NCI-H748 treated with DMSO at 0.1 percent for 48 hours (cell line): ENCODE measurements at places on chromosomes 16 and 17.

DNA sequence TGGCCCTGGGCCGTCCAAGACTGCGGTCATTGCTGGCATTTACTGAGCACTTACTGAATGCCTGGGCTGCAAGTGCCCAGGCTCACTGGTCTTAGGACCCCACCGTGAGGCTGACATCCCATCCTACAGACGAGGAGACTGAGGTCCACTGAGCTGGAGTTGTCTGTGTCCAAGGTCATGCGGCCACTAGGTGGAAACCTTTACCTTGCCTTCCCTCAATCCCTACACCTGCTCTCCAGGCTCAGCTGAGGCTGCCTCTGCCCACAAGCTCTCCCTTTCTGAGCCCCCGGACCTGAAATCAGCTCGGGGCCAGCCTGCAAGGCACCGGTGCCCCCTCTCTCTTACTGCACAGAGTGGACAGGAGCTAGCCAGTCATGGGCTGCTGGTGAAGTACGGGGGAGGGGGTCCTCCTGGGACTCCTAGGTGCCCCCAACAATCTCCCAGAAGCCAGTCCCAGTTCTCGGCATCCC lies 1.5 kb downstream of the CASKIN1 start:
- DNase-seq = peak; percentile 22

GRCh38 chr17:63621229-63621683 lies 961 bp upstream of the MAP3K3 start:
- DNase-seq = no peak

- no peak for DNase-seq
Observed at GRCh38 chr17:68459037-68459639, 1.8 kb upstream of the WIPI1 start.

- DNase-seq = no peak
Observed at GRCh38 chr17:44614862-44615261, 41.4 kb upstream of the MEIOC start.

GRCh38 chr17:74568106-74568873 lies 981 bp upstream of the CD300H start:
- no peak for DNase-seq

DNA sequence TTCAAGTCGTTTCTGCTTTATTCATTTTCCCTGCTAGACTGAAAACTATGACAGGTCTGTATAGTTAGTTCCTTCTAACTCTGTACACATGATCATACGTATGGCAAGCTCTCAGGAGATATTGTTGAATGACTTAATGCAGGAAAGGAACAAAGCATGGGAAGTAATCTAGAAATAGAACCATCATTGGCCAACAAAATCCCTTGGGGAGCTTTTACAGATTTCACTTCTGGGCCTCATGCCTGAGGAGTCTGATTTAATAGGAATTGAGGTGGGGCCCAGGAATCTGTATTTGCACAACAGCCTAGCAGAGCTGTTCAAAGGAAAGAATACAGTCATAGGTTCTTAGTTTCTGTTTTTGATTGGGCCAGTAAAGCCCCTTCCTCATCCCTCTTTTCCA lies 229.2 kb downstream of the MAP2K6 start:
- no peak for DNase-seq

DNA sequence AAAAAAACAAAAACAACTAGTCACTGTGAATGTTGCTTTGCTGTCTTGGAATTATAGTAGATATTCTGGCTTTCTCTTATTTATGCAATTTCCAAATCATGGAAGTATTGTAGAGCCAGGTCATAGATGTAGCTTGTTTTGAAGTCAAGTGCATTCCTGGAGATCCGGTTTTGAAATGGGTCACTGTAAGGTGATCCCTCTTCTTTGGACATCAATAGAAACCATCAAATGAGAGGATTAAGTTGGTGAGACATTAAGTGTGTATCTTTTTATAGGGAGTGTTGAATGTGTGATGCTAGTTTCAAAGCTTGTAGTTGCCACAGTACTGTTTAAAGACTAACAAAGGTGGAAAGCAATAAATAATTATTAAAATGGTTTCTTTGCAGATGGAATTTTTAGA lies 4.5 kb downstream of the PRKAR1A start:
- DNase-seq = no peak

DNA sequence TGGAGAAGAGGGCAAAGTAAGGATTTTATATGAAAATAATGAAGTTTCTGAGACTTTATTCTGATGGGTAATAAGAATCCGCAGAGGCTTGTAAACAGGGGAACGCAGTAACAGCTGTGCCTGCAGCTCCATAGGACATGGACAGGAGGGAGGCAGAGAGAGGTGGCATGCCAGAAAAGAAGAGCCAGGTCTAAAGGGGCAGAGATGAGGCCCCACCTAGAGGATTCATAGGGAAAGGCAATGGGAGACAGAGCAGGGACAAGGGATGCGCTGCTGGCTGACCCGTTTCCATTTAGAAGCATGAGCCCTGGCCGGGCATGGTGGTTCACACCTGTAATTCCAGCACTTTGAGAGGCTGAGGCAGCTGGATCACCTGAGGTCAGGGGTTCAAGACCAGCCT lies 340.3 kb upstream of the CDH5 start:
- peak; percentile 47 for DNase-seq

DNA sequence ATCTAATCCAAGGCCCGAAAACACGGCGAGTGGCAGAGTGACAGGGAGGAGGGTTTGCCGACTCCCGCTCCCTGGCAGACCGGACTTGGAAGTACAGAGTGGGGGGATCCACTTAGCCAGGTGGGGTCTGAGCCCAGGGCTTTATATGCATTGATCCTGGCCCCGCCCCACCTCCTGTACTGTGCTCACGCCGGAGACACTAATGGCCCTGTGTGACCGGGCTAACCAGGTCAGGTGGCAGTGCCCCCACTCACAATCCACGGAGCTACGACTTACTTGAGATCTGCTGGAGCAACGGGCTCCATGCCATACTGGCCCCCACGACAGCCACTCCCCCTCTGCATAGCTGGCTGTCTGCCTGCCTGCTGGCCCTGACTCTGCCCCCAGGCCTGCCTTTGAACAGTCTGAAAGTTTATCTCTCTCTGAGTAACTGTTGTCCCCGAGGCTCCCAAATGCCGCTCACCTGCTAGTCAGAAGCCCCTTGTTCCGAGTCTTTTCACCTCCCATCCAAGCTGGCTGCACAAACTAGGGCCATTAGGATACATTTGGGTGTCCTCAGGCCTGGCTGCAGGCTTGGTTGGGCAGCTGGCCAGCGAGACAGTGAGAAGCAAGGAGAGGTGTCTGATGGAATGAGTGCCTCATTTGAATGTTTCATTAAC lies 28.0 kb downstream of the CACNA1G start:
- DNase-seq = no peak

- DNase-seq = no peak
Observed at GRCh38 chr17:27571563-27572352, 59.2 kb upstream of the LGALS9 start.

GRCh38 chr17:34098699-34099098 lies 156.4 kb upstream of the CCL2 start:
- no peak for DNase-seq

DNA sequence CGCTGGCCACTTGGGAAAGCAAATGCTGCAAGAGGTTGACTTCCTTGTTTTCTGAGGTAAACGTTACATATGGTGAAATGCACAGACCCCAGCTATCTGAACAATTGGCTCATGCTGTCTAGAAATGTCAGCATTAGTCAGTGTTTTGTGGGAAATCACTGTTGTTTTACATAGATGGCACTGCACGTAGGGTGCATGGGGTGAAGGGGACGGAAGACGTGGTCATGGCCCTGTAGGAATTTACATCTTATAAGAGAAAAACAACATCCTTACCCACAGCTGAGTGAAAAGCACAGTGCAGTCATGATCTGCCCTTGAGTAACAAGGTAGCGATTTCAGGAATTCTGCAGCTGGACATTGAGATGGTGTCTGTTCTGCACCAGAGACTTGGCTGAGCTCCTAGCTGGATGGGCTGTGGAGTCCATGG lies 15.2 kb downstream of the RPTOR start:
- DNase-seq = no peak

GRCh38 chr17:50201276-50201854 lies at the start of gene COL1A1:
Gene COL1A1 (minus strand): TSS chr17:50201631. CDS start chr17:50201513, 118 bp downstream.
- DNase-seq = no peak

DNA sequence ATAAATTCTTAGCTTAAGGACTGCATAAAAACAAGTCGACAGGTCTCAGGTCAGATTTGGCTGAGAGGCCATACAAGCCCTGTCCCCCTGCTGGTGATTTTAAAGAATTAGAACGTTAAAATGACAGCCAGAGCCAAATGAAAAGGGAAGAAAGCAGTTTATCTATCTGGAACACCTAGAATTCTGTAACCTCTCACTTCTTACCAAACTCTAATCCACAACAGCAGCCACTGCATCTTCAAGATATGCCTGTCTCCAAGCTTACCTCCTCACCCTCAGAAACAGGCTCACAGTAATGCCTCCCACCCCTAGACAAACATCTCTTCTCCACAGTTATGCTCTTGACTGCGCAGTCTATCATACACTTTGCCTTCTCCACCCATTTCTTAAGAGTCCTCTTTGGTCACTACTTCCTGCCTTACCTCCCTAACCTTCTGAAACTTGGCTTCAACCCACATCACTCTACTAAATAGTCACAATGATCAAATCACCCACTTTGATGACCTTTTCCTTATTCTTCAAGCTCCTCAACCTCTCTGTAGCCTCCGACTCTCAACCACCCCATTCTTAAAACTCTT lies 14.2 kb downstream of the ANKFY1 start:
- no peak for DNase-seq

- no peak for DNase-seq
Observed at GRCh38 chr16:65012357-65012756, 109.5 kb downstream of the CDH11 start.

DNA sequence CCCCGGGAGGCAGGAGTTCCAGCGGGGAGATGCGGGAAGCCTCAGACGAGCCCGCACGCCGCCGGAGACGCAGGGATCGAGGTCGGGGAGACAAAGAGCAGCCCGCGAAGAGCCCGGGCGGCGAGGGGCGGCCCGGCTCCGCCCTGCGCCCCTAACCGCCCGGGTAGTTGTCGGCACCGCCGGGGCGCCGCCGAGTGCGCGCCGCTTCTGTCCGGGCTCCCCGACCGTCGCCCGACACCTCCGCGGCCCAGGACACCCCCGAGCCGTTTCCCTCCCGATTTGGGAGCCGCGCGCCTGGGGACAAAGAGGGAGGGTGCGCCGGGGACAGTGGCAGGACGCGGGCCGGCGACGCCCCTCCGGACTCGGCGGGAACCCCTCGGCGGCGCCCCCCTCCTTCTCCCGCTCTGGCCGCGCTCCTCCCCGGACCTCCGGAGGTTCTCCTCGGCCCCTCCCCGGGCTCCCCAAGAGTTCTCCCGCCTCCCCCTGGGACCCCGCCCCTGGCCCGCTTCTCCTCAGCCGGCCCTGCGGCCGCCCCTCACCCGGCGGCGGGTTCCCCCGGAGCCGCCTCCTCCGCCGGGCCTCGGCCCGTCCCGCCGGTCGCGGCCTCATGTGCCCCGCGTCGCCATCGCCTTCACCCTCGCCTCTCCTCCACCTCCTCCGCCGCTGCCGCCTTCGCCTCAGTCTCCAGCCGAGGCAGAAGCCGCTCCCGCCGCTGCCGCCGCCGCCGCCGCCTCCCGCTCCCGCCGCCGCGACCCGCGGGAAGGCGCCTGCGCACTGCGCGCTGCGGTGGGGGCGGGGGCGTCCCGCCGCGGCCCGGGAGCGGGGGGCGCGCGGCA lies at the start of gene GJC1:
TSS of gene GJC1 (minus strand) at position 765 of the 836 bp plus-strand sequence. CDS start 24,470 bp downstream, outside the sequence.
- peak; percentile 21 for DNase-seq

DNA sequence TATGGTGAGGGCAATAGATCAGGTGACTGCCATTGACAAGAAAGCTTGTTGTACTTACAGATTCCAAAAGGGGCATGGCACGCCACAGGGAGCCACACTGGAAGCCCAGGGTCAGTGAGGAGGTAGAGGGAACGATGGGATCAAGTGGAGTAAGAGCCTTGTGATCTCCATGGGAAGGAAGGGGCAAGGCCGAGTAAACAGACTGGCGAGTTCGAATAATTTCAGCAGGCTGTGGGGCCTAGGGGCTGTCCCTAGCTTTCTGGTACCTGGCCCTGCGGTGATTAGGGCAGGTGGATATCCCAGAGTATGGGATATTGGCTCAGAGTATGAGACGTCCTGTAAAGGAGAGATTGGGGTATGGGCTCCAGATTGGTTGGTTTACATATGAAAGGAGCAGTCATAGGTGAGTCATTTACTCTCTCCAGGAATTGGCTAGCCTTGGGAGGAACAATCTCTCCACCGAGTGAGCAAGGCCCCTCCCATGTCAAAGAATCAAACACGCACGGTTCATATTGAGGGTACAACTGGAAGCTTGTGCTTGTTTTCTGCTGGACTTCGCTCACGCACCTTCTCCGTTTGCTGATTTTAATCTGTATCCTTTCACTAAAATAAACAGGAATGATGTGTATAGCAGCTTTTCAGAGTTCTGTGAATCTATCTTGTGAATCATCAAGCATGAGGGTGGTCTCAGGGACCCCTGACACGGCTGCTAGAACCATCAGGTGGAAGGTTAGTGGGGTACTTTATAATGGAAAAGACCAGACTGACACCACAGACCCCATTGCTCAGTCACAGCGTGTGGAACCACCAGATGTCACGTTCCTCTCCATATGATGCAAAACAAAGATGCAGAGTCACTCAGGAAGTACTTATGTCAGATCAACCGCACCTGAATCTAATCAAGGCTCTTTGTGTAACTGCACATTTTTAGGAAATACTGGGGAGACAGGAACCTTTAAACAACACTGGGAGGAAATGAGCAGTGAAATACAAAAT lies 27.9 kb downstream of the GABARAPL2 start:
- peak; percentile 15 for DNase-seq

DNA sequence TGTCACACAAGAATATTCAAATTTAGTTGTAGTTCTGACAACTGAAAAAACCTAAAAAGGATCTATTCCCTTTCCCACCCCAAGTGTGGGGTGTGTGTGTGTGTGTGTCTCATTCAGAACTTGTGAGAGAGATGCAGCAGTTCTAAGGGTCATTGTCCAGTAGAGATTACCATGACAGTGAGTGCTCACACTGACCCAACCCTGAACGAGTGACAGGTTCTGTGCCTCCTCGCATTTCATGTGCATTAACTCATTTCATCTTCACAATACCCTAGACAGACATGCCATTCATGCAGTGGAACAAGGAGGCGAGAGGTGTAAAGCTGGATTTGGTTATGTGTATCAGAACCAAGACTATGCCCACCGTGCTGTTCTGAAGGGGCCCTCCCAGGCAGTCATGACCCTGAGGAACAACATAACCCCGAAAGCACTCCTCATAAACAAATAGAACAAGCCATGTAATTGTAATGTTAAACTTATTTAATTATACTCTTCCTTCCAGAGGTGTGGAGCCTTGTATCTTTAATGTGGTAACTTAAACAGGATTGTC lies 102.1 kb downstream of the CLEC16A start:
- no peak for DNase-seq

DNA sequence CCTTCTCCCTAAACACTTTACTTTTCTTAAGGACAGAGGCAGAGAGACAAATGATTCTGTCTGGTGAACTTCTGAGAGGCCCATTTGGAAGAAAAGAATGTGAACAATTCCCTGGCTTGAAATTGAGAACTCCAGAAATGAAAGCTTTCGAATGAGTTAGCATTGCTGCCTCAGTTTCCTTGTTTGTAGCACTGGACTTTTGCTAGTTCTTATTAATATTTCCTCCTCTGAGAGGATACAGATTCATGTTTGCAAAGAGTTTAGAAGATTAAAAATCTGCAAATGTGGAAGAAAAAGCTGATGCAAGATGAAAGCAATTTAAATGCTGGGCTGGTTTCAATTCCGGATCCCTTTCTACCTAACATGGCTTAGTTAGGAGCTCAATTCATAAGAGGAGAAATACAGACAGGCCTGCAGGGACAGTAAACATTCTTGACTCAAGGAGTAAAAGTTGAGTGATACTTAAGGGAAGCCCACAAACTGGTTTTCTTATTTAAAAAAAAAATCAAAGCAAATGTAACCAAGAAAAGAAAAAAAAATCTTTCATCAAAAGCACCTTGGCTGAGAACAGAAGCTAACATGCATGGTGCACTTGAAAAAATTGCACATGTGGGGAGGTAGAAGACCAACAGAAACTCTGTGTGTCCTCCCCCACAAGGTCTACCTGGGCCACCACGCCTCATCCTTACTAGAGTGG lies 27.1 kb downstream of the HNF1B start:
- no peak for DNase-seq
